NCI-H146 (cell line): ENCODE measurements at places on chromosomes 4 and X.

DNA sequence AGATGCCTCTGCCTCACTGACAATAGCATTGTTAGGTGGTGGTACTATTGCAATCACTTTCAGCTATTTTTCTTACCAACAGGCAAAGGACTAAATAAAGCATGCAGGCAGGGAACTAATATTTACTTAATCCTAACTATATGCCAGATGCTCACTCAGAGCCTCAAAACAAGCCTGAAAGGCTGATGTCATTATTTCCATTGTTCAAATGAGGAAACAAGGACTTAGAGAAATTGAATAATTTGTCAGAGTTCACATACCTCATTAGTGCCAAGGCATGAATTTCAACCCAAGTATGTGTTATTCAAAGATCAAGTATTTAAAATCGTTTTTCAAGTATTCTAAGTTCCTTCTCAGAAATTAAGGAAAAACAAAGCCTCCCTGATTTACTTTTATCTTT is 374.9 kb upstream of the TECRL start:
- DNase-seq, result peak; percentile 3

- DNase-seq, result no peak
These were observed 153.8 kb upstream of the LEF1 start for GRCh38 chr4:108322497-108322896.

DNA sequence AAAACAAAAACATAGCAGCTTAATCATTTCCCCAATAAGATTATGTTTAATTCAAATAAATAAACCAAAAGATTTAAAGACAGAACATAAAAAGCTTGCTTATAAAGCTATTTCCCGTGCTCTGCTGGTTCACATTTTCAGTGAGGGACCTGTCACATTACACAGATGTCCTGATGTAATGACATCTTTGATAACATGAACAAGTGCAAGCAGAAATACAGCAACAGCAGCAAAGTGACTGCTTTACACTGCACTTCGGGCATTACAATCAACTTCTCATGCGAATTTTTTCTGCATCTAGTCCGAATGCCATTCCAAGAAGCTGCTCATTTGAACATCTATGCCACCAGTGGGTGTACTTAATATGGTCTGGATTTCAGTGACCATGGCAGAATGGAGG is 940.3 kb upstream of the IGFBP7 start:
- DNase-seq, result no peak

GRCh38 chr4:28665306-28665705 is 1804.7 kb downstream of the STIM2 start:
- no peak for DNase-seq

GRCh38 chrX:43702079-43702524 is 46.0 kb downstream of the MAOA start:
- DNase-seq, result no peak

DNA sequence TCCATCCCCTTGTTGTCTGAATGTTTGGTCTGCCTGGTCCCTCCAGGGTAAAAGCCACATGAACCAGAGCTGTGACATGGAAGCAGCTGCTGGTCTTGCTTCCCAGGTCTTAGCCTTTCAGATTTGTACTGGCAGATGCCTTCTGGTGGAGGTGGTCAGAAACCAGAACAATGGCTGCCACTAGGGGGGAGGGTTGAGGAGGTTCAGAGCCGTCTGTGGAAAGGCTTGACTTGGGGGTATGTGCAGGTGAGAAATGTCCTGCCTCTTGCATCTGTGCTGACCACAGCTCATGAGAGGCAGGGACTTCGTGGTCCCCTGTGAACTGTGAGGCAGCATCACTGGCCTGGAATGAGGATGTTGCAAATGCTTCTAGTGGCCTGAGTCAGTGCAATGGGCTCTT is 144.2 kb upstream of the WDR1 start:
- no peak for DNase-seq

DNA sequence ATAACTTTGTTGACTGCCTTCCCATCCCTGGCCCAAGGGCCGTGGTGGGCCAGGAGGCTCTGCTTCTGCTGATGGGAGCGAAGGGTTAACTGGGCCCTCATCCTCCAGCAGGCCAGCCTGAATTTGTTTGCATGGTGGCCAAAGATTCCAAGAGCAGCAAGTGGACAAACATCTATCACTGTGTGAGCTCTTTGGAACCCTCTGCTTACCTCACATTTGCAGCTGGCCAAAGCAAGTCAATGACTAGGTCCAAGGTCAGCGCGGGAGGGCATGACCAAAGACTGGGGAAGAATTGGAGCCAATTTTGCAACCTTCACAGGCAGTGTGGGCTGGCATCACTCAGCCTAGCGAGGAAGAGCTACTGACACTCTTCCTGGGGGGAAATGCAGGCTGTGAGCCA is 67.8 kb upstream of the ATP6AP2 start:
- no peak for DNase-seq

DNA sequence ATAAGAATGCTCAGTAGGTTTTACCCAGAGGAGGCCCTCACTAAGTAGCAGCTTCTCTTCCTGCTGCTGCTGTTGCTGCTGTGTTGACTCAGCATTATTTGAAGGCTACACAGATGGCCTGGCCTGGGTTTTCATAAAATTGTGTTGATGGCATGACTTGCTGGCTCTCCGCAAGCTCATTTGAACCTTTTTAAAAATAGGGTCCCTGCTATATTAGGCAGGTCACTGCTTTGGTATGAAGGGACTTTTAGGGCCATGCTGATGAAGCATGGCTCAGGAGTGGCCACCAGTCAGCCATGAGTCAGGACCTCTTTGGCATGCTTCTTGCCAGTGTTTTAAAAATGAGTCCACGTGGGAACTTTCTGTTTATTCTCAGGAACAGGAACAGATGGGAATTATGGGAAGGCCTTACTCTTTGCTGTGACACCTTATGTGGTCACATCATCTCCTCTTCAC is 128.7 kb downstream of the MID1IP1 start:
- no peak for DNase-seq

GRCh38 chrX:129523079-129523911 is at the start of gene SMARCA1:
TSS of gene SMARCA1 (minus strand) at chrX:129523490. CDS start at chrX:129523370, 120 bp downstream.
- peak; percentile 70 for DNase-seq

GRCh38 chr4:62709618-62710252 is 1509.6 kb downstream of the ADGRL3 start:
- peak; percentile 68 for DNase-seq

GRCh38 chr4:87257523-87257922 is 37.1 kb upstream of the KLHL8 start:
- DNase-seq, result no peak

DNA sequence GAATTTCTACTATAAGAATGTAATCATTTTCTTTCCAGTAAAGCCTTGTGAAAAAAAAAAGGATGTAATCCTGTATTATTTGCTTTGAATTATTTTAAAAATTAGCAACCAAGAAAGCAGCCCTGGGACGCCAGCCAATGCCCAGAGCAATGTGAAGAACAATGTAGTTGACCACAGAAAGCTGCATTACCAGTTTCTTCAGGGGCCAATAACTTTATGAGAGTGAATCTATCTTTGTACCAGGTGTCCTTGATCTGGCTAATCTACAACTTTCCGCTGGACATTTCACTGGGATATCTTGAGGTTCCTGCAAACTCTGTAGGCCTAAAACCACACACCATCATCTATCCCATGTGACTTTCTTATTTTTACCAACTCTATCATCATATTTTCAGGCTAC is 7.6 kb upstream of the KLHL2 start:
- no peak for DNase-seq

GRCh38 chr4:8559524-8560264 is 20.5 kb upstream of the GPR78 start:
- DNase-seq, result no peak

GRCh38 chr4:181528570-181529184 is 714.5 kb upstream of the TENM3 start:
- peak; percentile 99 for DNase-seq

GRCh38 chr4:29467044-29467717 is 1253.0 kb upstream of the PCDH7 start:
- DNase-seq, result no peak

- DNase-seq, result no peak
These were observed 5.8 kb downstream of the AFAP1 start for GRCh38 chr4:7933651-7934510.

DNA sequence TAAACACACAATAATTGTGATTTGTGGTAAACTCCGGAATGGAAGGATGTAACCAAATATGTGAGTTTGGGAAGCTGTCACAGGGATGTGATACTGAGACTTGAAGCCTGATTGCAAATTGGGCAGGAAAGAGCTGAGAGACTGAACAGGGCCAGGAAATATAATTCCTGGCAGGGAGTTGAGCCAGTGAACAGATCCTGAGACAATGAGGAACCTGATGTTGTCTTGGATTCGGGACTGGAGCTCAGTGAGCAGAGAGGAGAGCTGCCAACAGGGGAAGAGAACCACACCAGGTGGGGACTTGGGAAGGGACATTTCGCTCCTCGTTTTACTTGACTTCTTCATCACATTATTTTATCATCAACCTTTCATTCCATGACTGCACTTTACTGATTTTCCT is 386.0 kb downstream of the TLL1 start:
- no peak for DNase-seq

DNA sequence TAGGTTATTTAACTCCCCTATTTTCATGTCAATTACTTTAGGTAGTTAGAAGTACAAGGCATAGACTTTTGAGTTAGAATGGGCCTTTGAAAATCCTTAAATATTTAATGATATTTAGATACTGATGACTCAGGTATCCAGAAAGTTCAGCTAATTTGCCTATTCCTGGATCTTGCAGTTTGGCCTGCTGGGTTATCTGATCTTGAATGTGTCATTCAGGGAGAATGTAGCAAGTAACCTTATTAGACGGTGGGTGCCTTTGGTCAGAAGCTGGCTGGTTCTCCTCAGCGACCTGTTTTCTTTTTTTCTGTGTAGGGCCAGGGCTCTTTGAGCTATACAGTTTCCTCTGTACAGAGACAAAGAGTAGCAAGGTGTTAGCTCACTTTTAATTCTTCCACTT is 42.0 kb downstream of the MTM1 start:
- no peak for DNase-seq
